ENCODE measurements at places on chromosomes 16 and 17.
A peak's percentile ranks its signal among the peaks of the same experiment; 100 is the strongest.

GRCh38 chr16:26667307-26667706 is 399.4 kb upstream of the C16orf82 start:
- no peak for DNase-seq

DNA sequence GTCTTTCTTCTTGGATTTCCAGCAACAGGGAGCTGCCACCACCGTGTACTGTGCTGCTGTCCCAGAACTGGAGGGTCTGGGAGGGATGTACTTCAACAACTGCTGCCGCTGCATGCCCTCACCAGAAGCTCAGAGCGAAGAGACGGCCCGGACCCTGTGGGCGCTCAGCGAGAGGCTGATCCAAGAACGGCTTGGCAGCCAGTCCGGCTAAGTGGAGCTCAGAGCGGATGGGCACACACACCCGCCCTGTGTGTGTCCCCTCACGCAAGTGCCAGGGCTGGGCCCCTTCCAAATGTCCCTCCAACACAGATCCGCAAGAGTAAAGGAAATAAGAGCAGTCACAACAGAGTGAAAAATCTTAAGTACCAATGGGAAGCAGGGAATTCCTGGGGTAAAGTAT is 389.0 kb downstream of the MAF start:
- DNase-seq, result peak; percentile 64

DNA sequence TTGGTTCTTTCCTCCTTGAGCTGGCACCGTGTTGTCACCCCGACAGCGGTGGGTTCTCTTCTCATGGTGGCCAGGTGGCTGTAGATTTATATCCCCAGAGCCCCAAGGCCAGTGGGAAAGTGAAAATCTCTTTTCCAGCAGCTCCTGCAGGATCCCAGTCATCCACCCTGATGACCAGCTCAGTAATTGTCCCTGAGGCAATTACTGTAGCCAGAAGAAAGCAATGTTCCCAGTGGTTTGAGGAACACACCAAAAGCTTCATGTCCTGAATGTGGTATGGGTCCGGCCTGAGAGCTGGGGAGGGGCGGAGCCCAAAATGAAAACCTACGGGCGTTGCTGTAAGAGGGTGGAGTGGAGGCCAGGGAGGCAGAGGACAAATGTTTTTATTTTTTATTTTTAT is 69.0 kb downstream of the WSB1 start:
- no peak for DNase-seq

- peak; percentile 69 for DNase-seq
Measured at GRCh38 chr17:8162233-8162996, at the start of gene VAMP2. VAMP2 (minus strand) TSS chr17:8162948; CDS start chr17:8162879, 69 bp downstream.

GRCh38 chr17:33786478-33786877 is 468.6 kb upstream of the CCL2 start:
- DNase-seq, result no peak

DNA sequence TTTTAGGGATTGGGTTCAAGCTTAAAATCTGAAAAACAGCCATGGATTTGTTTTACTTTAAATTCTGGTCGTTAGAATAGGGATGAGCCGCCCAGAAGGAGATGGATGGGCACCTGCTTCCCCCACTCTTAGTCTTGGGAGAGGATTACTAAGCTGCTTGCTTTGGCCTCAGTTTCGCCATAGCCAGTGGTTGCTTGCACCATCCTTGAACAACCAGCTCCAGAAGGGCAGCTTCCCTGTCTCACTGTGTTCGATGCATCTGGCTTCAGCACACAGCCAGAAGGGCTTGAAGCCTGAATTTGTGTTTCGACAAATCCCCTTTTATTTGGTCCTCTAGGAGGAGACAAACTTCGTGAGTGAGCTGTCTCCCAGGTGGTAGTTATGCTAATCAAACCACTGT is 7.1 kb downstream of the CYB5D2 start:
- DNase-seq, result no peak

- DNase-seq, result no peak
Measured at GRCh38 chr17:63707151-63707550, 7.2 kb upstream of the LIMD2 start.

DNA sequence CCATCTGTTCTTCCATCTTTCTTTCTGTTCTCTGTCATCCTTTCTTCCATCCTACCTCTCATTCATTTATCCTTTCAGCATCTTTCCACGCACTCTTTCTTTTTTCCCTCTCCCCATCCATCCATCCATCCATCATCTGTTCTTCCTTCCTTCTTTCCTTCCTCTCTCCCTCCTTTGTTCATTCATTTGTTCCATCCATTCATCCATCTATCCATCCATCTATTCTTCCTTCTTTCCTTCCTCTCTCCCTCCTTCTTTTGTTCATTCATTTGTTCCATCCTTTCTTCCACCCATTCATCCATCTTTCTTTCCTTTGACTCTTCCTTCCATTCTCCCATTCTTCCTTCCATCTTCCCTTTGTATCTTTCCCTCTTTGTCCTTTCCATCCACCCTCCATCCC is 39.2 kb downstream of the ARHGAP23 start:
- DNase-seq, result no peak

DNA sequence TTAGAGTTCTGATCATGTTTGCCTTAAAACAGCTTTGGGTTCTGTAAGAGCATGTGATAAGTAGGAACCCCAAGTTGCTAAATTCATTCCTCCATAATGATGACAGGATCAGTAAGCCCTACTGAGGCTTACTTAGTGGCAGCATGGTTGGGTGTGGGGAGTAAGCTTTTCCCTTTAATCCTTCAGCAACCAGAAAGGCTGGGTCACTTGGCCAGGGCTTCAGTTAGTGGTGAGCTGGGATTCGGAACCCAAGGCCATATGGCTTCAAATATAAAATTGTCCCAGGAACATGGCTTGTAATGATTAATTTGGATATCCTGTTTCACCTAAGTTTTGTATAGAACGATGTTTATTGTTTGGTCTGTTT is 850 bp downstream of the GINS3 start:
- no peak for DNase-seq

DNA sequence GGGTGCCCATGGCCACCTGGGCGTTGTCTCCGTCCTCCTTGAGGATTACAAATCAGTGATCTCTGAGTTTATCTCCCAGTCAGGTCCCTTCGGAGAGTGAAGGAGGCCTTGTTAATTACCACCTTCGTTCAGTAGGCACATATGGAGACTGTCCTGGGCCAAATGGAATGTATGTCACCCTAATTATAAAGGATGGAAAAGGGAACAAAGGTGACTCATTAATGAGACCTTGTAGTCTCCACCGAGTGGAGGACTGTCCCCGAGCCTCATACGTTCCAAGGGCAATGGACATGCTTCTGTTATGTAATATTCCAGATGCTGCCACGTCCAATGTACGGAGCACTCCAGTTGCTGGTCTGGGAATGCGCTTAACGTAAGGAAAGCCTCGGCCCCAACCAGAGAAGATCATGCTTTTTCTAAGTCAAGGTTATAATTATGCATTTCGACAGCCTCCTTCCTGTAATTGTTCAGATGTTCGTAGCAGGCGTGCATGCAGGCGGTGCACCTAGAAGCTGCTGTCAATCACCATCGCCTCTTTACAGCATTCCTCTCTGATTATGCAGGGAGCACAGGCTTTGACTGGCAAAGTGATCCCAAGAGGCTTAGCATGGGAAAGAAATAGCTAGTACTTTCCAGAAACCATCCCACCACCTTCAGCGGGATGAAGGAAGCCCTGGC is 22.4 kb upstream of the SEC14L1 start:
- DNase-seq, result no peak

DNA sequence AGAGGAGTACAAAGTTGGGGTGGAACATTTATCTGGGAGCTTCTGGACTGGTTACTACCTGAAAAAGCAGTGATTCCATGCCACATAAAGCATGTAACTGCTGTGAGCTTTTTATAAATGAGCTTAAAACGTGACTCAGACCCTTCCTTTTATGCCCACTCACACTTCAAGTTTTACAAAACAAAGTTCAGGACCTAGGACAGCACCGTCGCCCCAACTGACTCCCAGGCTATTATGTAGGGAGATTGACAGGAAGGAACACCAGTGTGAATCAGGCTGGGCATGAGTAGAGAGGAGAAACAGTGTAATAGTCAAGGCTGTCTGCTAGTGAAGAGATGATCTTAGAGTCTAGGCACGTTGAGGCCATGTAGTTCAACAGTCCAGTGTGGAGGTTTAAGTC is 91.6 kb upstream of the DNAH9 start:
- peak; percentile 3 for DNase-seq

- no peak for DNase-seq
Measured at GRCh38 chr16:23704772-23705516, 8.1 kb downstream of the ERN2 start.

GRCh38 chr17:81171941-81172340 is 5.9 kb upstream of the AATK start:
- no peak for DNase-seq

DNA sequence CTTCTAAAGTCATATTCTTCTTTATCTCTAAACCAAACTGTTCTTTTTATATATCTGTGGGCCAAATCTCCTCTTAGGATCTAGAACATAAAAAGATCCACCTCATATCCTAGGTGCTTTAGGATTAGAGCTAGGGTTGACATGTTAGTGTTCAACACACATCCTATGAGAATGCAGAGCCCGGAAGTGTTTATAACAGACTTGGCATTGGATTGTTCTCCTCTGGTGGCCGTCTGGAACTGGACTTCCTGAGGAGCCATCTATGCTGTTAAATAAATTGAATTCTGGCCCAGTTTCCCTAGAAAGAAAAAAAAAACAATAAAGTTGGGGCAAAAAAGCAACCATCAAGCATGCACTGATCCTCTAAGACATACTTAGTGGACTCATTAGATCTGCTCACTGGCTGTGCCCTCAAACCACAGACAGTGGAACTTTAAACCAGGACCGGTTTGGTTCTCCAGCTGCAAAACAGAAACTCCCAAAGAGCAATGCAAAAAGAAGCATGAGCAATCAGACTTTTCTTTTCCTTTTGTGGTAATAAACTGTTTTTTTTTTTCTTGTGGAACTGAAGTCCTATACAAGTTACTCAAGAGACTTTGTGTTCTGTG is 182.5 kb downstream of the ZNF18 start:
- DNase-seq, result no peak

GRCh38 chr16:88540346-88540977 is 29.7 kb upstream of the ZC3H18 start:
- DNase-seq, result no peak

DNA sequence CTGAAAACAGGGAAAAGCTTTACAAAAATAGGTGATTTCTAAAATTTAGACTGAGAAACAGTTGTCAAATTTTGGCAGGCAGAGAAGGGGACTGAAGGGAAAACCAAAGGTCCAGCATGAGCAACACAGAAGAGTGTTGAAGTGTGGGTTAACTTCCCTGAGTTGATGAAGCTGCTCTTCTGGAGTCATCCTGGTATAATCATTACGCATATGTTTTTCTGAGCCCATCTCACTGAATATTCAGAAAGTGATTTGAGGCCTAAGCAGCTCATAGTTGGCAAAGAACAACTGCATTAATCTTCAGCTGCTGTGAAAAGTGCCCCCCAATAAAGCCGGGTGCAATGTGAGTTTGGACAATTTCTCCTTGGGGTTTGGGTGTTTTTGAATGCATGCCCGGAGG is 115.0 kb upstream of the RBBP6 start:
- DNase-seq, result no peak

DNA sequence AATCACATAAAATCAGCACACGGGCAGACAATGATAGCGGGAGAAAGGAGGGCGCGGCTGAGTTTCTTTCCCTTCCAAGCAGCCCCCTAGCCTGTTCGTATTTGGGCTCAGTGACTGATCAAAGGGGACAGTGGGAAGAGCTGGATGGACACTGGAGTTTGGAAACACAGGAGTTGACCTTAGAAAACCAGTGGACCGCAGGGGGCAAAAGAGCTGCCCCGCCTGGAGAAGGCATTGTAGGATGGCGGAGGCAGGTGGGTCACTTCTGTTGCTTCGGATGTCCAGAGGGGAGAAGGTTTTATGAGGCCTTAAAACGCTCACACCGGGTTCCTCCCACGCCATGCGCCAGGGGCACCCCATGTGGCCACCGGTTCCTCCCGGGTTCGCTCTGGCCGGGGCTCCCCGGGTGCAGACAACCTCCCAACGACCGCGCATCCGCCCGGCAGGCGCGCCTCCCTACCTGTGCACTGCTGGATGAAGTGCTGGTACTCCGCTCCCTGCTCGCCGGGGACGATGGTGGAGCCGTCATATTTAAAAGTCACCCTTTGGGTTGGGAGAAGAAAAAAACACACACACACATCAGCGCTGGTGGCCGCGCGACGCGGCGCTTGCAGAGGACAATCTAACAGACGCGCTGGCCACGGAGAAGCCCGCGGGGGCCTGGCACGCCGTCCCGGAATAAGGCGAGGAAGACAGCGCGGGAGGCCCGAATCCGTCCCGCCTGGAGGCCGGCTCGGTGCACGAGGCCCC is 662 bp downstream of the COTL1 start:
- no peak for DNase-seq

DNA sequence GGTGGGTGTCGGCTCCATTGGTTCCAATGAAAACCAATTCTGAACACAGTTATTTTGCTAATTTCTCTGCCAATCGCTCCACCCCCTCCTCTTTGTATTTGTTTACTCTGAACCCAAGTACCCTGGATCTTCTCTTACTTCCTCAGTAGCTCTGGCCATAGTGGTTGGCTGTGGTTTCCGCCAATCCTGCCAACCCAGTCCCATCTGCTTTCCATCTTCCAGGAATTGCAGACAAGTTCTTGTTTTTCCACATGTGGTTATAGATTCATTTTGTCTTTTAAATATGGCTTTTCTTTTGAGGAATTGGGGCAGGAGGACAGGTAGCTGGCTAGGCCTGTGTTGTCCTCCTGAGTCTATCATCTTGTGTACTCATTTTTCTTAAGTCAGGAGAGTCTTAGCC is 92.0 kb downstream of the CYLD start:
- no peak for DNase-seq

- no peak for DNase-seq
Measured at GRCh38 chr16:51157698-51158097, 6.6 kb upstream of the SALL1 start.

DNA sequence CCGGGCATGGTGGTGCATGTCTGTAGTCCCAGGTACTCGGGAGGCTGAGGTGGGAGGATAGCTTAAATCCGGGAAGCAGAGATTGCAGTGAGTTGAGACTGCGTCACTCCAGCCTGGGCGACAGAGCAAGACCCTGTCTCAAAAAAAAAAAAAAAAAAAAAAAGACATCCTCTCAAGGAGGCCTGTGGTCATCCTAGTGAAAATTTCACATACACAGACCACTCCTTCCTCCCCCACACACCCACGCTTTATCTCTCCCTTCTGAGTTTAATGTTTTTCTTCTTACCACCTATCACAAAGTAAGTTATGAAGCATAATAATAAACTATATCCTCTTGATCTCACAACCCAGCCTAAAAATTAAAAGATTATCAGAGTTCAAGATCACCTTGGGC is 1.3 kb upstream of the NOL11 start:
- DNase-seq, result no peak

GRCh38 chr17:80441133-80441578 is 26.2 kb downstream of the ENDOV start:
- no peak for DNase-seq

DNA sequence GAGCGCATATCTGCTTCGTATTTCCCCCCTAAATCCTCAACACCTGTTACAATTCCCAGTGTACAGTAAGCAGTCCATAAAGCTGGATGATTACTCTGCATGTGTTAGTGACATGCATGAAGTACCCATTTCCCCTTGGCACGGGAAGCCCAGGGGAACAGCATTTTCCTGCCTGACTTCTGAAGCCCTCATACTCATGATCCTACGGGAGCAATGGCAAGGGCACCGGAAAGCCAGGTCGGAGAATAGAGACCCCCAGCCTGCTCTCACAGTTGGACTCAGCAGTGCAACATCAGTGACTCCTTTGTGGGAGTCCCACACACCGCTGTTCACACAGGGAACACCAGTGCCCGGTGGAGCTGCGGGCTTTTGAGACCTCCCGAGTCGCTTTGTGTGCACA is 336.9 kb downstream of the CDH13 start:
- no peak for DNase-seq

- DNase-seq, result no peak
Measured at GRCh38 chr16:81997738-81998137, 13.5 kb downstream of the SDR42E1 start.

GRCh38 chr17:7046127-7046724 is 2.3 kb upstream of the SLC16A11 start:
- no peak for DNase-seq
